ENCODE measurements at places on chromosomes 1 and 21.

GRCh38 chr1:59045137-59045536 lies 251.8 kb upstream of the FGGY start:
- DNase-seq, result no peak

GRCh38 chr21:34852448-34852847 lies 183.7 kb downstream of the CLIC6 start:
- no peak for DNase-seq

GRCh38 chr21:7951854-7952519 lies 2569.4 kb upstream of the TPTE start:
- no peak for DNase-seq

DNA sequence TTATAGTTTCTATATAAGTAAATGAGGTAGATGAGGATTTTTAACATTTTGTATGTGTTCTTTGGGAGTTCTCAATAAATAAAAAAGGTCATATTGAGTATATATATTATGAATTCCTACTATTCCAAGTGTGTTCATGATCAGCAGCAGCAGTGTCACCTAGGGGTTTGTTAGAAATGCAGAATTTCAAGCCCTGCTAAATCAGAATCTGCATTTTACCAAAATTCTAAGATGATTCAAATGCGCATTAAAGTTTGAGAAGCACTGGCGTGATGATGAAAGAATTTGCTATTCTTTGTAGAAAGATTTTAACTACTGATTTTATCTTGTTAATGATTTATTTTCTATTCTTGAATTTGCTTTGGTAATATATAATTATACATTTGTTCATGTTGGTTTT lies 28.7 kb downstream of the F3 start:
- DNase-seq, result no peak

DNA sequence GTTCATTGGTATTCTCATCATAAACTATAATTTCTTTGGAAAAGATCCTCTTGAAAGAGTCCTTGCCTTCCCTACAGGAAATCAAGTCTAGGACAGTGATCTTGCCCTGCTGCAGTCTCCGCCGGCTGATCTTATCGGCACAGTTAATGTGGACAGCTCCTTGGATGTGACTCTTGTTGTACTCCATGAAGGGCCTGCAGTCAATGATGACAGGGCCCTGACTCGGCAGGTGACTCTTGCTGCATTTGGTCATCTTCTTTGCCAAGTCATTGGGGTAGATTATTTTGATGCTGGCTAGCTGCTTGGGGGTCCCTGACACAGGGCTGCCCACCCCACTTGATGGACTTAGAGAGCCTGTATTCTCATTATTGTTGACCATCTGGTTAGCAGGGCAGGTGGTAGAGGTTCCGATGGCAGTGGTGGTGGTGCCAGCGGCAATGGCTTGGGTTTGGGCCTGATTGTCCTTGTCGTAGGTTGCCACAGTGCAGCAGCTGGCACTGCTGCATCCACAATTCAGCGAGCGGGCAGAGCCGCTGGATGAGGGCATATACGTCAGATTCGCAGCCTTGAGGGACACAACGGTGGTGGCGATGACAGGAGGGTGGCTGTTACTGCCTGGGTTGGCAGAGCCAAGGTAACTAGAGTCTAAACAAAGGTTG lies 2.7 kb downstream of the DUSP10 start:
- no peak for DNase-seq

- DNase-seq, result no peak
Measured at GRCh38 chr1:191528275-191528674, 630.0 kb upstream of the RGS18 start.

GRCh38 chr1:170768929-170769328 lies 105.0 kb downstream of the PRRX1 start:
- no peak for DNase-seq

GRCh38 chr21:38036016-38036415 lies 119.8 kb upstream of the KCNJ6 start:
- DNase-seq, result no peak

- peak; percentile 71 for DNase-seq
Measured at GRCh38 chr1:158087320-158087927, 93.3 kb upstream of the CD1D start.
